Esophagus mucosa (tissue), 1 donor: ENCODE measurements at places on chromosomes 5 and 9.

- ATAC-seq, result no peak
These were observed 26.7 kb downstream of the ALDH7A1 start for GRCh38 chr5:126568206-126568755.

GRCh38 chr9:130243015-130243881 lies 22.3 kb upstream of the HMCN2 start:
- ATAC-seq, result peak; percentile 58

DNA sequence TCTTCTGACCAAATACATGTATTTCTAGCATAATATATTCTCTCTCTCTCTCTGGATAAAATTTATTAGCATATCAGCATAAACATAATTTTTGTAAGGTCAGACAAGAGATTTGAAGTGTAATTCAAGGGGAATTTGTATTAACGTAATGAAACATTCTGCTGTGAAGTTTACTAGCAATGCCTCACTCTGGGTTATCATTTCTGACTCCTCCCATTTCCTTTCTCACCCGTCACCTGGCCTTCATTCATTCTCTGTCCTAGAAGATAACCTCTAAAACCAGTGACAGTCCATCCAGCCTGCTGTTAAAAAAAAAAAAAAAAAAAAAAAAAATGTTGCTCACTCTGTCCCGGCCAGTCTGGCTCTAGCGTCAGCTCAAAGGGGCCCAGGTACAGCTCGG lies 27.1 kb downstream of the GRAMD2B start:
- ATAC-seq, result no peak

DNA sequence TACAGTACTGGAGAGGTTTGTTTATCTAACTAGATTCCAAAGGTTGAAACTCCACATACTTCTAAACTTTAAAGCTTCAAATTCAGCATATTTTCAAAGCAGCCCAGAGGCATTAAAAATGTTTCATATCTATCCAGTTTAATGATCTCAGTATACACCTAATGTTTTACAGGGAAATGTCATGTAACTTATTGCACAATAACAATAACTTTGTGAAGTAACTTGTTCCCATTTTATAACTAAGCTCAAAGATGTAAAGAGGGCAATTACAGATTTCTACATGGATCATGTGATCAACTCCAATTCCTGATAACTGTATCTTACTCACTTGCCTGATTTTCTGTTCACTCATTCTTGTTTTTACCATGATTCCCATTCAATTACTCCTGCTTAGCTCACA lies 610.0 kb downstream of the TAF11L14 start:
- ATAC-seq, result no peak

- ATAC-seq, result no peak
These were observed 112.3 kb upstream of the NR3C1 start for GRCh38 chr5:143515829-143516228.

DNA sequence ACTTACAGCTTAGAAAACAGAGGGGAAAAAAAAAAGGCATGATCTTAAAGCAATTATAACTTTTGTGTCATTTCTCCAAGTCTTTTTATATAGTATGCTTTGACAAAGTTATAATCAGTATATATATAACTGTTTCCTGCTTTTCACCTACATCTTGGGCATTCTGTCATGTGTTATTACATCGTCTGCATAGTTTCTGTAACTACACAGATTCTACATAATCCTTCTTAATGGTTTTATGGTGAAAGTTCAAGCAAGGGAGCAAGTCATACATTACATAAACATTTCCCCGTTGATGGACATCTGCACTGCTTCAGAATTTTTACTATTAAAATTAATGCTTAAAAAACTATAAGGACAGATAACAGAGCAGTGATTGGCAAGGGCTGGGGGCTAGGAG lies 12.1 kb downstream of the FEM1C start:
- ATAC-seq, result no peak

DNA sequence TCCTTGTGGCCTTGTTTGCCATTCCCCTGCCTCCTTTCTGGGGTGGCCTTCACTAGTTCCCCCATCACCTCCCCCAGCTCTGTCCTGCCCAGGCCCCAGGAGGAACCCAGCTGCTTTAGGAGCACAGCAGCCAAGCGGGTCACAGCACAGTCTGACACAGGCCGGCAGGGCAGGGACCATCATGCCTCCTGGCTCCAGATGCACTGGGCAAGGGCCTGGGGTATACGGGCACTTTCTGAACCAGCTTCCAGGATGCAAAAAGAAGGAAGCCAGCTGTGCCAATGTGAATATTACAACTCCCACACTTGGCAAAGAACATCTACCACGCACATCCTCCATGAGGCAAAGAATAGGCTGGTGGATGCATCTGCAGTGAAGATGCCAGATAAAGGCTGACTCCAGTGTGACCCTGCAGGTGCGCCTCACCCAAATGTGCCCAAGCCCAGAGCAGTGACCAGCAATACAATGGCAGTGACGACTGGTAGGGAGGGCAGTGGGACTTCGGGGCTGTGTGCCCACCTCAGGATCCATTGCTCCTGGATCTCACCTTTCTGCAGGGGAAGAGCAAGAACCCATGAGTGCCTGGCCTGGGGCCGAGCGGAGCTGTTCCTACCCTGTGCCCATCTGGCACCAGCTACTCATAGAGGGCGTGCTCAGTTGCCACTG lies 6.3 kb upstream of the IL3 start:
- no peak for ATAC-seq

DNA sequence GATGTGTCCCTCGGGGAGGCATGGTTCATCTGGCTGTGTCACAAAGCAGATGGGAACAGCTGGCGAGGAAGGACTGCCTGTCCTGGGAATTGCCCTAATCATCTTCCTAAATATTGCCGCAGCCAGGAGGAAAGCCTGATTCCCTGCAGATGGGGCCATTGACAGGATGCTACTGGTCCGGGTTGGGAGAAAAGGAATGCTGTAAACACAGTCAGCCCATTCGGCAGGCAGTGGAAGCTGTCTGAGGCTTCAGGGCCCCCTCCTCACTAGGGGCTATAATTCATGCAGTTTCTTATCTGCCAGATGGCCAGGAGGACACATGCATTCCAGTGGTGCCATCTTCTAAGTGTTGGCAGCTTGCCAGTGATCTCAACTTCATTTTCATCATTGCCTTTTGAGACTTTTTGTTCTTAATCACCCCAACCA lies 110.3 kb downstream of the KCNIP1 start:
- ATAC-seq, result no peak
